ENCODE measurements at places on chromosomes 1 and 21.

- no peak for DNase-seq
Measured at GRCh38 chr1:197841158-197841557, 61.3 kb upstream of the C1orf53 start.

GRCh38 chr21:17438635-17439034 lies 74.2 kb upstream of the CXADR start:
- DNase-seq = no peak

DNA sequence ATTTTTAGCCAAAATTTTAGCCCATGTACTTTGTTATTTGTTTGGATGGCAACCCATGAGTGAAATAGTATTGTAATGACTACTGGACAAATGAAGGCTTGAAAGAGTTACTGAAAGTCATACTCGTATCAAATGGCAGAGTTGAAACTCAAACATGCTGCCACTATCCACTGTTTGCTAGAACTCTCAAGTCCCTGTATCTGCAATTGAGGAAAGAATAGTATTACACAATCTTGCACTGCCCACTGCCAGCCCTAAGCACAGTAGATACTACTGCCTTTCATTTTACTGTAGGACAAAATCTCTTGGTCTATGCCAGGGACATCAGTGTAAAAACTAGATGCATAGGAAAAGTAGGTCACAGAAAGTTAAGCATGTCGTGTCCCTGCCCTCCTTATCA lies 581.1 kb upstream of the PLXNA2 start:
- no peak for DNase-seq

GRCh38 chr21:44089001-44089911 lies 17.9 kb upstream of the PWP2 start:
- no peak for DNase-seq

GRCh38 chr1:108897865-108898720 lies 21.3 kb downstream of the GPSM2 start:
- DNase-seq = peak; percentile 79

DNA sequence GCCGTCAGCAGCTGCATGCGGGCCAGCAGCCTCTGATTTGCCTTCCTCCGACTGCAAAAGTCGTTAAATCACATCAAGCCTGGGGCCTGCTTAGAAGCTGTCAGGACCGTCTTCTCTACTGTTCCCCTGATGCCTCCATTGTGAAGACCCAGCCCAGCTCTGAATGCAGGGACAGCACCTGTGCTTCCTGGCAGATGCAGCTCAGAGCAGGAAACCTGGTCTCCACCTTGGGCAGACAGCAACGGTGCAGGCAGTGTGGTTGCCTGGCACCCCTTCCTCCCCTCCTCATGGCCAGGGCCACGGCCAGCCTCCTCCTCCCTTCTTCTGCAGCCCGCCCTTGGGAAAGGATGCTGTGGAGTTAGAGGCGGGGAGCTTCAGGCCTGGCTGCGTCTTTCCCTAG lies 92.3 kb upstream of the COL6A1 start:
- DNase-seq = no peak

- DNase-seq = no peak
Measured at GRCh38 chr1:6570100-6570499, 9.7 kb upstream of the ZBTB48 start.

DNA sequence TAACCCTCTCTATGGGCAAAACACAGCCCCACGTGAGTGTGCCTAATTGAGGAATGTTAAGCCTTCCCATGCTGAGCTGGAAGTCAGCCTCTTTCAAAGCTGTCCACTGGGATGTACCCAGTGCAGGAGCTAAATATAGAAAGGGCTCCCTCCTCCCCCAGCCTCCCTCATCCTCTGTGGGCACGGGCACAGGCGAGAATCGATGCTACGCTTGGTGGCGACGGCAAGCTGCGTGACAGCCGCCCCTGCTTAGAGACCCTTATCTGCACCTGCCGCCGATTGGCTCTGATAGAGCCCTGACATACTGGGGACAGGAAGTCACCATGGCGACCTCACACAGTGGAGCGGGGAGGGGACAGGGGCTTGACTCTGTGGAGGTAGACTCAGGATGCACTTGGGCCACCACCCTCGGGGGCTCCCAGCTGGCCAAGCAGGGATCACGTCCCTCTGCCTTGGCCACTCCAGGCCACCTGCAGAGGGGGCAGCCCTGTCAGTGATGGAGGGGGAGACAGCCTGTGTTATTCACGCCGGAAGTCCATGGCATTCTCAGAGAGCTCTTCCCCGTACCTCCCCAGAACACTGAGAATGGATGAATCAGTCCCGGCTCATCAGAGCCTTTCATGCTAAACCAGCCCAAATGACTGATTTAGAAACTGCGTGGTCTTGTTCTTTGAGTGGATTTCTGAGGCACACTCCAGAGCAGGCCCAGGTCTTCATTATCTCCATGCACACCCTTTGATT lies 84.8 kb downstream of the KCND3 start:
- DNase-seq = peak; percentile 7

DNA sequence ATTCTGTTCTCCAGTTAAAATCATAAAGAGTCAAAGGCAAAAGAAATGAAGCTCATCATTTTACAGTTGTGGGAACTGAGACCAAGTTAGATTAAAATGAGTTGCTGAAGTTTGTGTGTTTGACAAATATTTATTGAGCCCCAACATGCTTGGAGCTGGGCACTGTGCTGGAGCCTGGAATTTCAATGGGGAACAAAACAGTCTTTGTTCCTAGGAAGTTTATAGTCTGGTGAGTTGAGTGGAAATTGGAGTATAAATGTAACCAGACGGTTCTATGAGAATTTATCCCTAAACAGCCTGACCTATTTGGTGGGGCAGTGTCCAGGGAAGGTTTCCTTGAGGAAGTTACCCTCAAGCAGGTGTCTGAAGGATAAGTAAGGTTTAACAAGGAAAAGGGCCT lies 294.4 kb downstream of the PRDM2 start:
- DNase-seq = no peak

DNA sequence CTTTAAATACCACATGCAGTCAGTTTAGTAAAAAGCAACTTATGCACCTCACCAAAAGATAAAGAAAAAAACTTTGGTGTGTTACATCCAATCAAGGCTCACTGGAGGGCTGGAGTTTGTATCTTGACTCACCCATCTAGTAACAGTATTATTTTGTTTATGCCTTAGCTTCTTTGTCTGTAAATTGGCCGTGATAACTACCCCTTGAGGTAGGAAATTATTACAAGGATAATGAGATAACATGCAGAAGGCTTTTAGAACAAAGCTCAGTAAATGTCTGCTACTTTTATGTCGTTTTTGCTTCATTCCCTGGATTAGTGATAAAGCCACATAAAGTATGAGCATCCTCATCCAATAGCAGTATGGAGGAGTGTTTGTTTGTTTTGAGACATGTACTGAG lies 94.8 kb downstream of the ATP5PO start:
- DNase-seq = no peak

- DNase-seq = peak; percentile 91
Measured at GRCh38 chr1:232853994-232854797, 49.0 kb downstream of the MAP10 start.

DNA sequence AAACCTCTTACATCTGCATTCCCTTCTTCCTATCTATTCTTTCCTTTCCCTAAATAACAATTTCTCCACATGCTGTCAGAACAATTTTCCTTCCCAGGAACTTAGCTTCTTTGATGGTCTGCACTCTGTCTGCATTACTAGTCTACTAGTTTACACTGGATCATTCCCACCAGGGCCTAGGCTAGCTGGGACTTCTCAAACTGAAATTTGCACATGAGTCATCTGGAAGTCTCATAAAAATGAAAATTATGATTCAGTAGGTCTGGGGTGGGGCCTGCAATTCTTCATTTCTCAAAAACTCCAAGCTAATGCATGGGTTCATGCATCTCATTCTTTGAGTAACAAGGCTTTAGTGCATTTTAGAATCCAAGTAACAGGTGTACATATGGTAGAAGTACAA lies 74.2 kb downstream of the GABPA start:
- peak; percentile 36 for DNase-seq

DNA sequence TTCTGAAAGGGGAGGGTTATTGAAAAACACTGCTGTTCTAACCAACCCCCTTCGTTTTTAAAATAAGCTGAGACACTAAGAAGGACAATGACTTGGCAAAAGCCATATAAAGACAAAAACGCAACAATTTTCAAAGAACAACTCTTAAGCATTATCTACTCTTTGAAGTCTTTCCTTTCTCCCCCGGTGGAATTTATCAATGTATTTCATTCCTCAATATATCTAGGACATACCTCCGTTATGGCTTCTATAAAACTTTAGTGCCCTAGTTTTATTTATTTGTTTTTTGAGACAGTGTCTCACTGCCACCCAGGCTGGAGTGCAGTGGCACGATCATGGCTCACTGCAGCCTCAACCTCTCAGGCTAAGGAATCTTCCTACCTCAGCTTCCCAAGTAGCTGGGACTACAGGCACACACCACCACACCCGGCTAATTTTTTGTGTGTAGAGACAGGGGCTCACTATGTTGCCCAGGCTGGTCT lies 3.2 kb downstream of the NRDC start:
- no peak for DNase-seq

Data from GM23248 (cell line).